ENCODE measurements at places on chromosomes 5 and 9. TPM values are rescaled to one million over a fixed set of nuclear protein-coding genes. Genes with fewer than 3 reads are reported as not detected.

Gene PCDHA10
- not detected for total RNA-seq

Gene CCL27
- total RNA-seq, result not detected

Gene C5orf24
- 35.5 TPM for total RNA-seq

Gene CRB2
- not detected for total RNA-seq

Gene FCN2
- not detected for total RNA-seq

Gene CSF1R
- 0.59 TPM for total RNA-seq

Gene PRSS3
- total RNA-seq, result not detected

Gene FKTN
- total RNA-seq, result 11.1 TPM

Gene C9
- not detected for total RNA-seq

Gene SPATA31C1
- total RNA-seq, result not detected

Gene IL13
- total RNA-seq, result 130 TPM

Gene HAPLN1
- total RNA-seq, result not detected

Gene SMIM33
- 0.54 TPM for total RNA-seq
